ENCODE measurements at places on chromosomes 5 and 9.

DNA sequence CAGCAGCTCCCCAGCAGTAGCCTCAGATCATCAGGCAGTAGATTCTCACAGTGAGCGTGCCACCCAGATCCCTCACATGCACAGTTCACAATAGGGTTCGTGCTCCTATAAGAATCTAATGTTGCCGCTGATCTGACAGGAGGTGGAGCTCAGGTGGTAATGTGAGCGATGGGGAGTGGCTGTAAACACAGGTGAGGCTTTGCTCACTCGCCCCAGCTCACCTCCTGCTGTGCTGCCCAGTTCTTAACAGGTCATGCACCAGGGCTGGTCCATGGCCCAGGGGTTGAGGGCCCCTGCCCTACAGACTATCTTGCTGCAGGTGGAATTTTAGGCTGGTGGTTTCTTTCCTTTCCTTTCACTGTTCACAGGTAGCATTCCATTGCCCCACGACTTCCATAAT is 100.2 kb downstream of the MRPL36 start:
- DNase-seq = no peak

- DNase-seq = no peak
Measured at GRCh38 chr9:87714819-87715218, 11.1 kb upstream of the CTSL start.

GRCh38 chr5:26432386-26432785 is 606.0 kb downstream of the CDH9 start:
- no peak for DNase-seq

DNA sequence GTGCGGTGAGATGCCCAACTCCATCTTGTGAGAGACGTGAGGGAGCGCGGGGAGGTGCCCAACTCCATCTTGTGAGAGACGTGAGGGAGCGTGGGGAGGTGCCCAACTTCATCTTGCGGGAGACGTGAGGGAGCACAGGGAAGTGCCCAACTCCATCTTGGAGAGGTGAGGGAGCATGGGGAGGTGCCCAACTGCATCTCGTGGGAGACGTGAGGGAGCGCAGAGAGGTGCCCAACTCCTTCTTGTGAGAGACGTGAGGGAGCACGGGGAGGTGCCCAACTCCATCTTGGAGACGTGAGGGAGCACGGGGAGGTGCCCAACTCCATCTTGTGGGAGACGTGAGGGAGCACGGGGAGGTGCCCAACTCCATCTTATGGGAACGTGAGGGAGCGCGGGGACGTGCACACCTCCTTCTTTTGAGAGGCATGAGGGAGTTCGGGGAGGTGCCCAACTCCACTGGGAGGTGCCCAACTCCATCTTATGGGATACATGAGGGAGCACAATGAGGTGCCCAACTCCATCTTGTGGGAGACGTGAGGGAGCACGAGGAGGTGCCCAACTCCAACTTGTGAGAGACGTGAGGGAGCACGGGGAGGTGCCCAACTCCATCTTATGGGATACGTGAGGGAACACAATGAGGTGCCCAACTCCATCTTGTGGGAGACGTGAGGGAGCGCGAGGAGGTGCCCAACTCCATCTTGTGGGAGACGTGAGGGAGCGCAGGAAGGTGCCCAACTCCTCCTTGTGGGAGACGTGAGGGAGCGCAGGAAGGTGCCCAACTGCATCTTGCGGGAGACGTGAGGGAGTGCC is 235.4 kb downstream of the CACNA1B start:
- DNase-seq = no peak

- no peak for DNase-seq
Measured at GRCh38 chr9:114558027-114558675, 29.4 kb upstream of the ATP6V1G1 start.

DNA sequence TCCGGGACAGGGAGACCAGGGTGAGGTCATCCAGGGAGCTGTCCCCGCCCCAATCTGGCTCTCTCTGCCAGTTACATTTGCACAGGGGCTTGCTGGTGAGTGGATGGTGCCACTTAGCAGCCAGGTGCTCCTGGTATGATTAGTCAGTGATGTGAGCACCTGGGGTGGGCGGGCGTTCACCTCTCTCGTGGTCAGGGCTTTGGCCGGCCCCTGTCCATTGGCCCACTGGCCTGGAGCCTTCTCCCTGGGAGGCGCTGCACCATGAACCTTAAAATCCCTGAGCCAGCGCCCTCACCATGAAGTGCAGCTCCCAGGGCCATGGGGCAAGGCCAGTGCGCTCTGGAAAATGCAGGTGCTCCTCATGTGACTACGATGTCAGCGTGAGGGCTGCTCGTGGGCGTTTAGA is 2.0 kb downstream of the NKD2 start:
- DNase-seq = no peak

GRCh38 chr5:179795049-179795862 is 1.5 kb downstream of the LTC4S start:
- no peak for DNase-seq

- DNase-seq = no peak
Measured at GRCh38 chr9:136673975-136674785, 11.5 kb downstream of the EGFL7 start.

DNA sequence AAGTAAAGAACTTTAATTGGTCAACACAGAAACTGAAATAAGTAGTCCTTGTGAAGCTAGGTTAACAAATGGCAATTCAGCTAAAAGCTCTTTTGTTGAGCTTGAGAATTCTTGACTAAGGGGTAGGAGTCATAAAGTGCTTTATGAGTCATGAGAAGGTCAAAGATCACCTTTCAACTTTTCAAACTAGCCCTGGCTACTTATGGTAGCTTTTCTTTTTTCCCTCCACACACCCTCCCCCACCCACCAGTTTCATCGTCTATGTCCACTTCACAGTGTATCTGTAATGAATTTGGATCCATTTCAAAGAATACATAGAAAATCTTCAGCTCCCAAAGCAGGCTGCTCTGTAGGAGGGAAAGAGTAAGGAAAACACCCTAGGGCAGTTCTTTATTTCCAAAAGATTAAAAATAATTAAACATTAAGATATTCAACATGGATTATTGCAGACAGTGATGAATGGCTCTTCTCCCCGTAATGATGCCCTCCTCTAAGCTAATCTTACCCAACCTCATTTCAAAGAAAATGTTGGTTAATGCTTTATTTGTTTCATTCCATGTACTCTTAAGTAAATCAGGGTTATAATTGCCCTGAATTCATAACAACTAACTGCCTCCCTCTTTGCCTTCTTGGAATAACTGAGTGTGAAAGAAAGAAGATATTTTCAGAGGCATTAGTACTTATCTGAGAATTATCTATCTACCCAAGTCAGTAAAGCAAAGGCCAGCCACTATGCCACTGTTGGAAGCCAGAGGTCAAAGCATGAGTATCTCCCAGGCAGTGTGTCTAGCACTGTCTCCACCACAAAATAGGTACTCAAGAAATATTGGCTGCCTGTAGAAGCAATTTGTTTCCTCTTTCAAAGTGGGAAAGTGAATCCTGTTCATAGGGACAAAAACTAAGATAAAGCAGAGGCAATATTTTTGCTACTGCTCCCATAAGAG is 290.6 kb downstream of the PIK3R1 start:
- no peak for DNase-seq

GRCh38 chr5:135437796-135438560 is 9.2 kb downstream of the DCANP1 start:
- DNase-seq = no peak

DNA sequence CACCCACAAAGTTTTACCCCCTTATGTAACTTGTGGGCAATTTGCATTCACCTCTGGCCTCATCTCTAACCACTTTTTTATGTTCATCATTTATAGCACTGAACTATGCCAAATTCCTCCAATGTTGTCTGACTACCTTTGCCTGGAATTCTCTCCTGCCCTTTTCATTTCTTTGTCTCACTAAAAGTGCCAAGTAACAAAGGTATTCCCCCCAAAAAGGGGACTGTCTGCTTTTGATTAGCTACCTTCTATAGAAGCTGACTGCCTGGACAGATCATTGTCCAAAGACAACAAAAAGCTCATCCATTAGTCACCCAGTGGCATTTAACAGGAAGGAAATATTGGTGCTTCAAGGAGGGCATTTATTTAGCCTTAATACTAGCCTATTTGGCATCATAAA is 189.9 kb upstream of the VCAN start:
- no peak for DNase-seq
